Neural progenitor cell (in vitro differentiated cells): ENCODE measurements at places on chromosomes 6 and 20. TPM values are rescaled to one million over a fixed set of nuclear protein-coding genes. Genes with fewer than 3 reads are reported as not detected.

DNA sequence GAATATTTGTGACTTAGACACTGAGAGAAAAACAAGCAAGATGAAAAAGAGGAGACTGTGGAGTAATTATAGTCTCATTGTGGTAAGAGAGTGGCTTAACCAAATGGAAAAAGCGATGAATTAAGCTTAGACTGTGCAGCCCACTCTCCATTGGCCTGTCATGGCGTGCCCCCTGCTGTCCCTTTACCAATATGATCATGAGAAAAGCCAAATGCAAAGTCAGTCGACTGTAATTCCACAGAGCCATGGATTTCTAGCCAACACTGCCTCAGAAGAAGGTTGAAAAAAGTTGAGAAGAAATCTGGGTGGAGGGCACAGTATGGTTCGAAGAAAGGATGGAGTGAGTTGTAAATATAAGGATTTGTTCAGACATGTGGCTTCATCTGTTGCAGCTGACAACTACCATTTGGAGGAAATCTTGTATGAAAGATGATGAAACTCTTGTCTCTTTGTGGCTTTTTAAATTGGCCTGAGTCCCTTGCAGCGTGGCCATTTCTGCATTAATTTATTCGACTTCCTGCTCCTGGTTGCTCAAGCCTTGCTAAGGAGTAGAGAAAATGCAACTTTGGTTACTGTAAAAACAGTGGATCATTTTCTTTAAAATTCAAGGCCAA is 251.4 kb downstream of the DOK5 start:
- no peak for DNase-seq

The TFEB gene
- 0.13 and 0.46 TPM in 2 replicates for total RNA-seq

- no peak for DNase-seq
Measured at GRCh38 chr6:1735239-1735803, 125.6 kb downstream of the FOXC1 start.

DNA sequence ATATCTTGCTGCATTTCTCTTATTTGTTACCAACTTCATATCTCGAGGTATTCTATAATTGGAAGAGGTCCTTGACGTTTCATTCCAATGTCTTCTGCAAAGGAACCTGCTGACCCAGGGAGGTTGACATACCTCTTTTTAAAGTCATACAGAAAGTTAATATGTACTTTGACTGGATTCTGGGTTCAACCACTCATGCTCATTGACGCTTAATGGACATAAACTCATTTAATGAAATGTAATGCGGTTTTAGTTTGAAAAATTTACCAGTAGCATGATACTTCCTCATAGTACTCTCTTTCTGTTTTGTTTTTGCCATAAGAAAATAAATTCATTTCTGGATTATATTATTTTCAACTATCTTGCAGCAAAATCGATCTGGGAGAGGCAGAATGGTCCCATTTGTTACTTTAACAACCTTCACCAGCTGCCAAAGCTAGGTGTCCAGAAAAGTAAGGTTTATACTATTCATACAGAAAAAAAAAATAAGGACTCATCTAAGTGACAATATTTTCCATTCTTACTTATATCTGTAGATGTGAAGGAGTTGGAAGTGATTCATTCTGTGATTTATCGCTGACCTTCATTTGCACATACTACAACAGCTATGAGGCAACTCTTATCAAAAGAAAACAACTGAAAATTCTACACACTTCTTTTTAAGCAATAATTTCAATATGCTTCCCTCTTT is 101.6 kb downstream of the ATXN1 start:
- no peak for DNase-seq

The RAET1L gene
- total RNA-seq, result not detected in 2 replicates

DNA sequence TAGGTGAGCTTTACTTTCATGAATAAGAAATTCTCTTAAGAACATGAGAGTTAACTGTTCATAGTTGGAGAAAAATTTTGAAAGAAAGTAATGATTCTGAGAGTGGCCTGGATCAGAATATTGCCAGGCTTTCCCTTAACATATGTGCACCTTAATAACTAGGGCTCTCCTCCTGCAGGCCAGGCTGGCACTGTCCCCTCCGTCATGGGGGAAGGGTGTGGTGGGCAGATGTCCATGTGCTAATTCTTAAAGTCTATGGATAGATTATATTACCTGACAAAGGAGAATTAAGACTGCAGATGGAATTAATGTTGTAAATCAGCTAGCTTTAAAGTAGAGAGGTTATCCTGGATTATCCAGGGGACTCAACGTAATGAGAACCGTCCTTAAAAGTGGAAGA is 10.9 kb upstream of the KLHL32 start:
- DNase-seq, result no peak

DNA sequence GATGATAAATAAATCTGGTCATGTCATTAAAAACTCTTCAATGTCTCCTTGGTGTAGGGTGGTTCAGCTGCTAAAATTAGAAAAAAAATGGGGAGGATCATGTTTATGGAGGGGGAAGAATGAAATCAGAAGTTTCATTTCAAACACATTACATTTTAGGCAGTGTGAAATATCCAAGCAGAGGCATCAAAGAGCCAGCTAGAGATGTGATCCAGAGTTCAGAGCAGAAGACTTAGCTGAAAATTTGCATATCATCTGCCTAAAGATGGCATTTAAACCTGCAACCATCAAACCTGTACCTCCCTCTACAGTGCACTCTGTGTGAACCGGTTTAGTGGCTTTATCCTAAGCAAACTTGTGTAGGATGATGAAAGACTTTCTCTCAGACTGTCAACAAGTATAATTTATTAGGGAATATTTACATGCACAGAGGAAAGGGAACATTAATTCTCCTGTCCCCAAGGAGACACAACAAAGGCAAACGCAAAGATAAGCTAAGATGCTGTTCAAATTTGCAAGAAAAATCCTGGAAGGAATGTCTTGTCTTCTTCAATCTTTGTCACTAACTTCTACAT is 84.8 kb upstream of the PLEKHG1 start:
- no peak for DNase-seq

DNA sequence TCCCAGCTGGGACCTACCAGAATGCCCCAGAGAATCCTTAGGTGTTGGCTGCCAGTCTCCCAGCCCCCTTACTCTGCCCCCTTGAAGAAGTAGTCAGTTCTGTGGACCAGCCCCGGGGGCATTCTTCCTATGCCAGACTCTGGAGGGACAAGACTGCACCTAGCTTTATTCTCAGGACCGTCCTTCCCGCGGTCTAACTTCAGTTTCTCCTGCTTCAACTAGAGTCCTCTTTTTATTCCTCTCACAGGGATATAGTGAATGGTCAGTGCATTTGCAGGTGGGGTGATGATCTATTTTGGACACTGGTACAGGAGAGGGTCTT is 35.9 kb upstream of the MDFI start:
- DNase-seq, result no peak

The PROKR2 gene
- not detected in 2 replicates for total RNA-seq

The MROH8 gene
- total RNA-seq, result 2.2 and 3.5 TPM in 2 replicates

DNA sequence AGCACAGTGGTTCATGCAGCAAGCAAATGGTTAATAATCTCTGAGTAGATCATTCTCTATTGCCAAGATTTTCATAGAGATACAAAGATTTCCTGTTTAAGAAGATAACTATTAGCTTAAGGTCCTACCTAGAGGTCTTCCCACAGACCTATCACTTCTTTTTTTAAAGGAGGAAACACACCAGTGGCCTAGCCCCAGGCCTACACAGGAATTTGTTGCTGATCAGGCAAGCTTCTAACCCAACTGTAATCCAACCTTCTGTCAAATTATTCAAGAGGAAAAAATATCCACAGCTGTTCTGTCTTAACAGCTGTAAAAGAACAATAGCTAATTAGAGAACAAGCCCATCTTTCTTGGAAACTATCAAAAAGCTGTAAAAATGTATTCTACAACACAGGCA is 332.8 kb downstream of the BTBD9 start:
- no peak for DNase-seq

The FAM209B gene
- total RNA-seq, result not detected in 2 replicates

DNA sequence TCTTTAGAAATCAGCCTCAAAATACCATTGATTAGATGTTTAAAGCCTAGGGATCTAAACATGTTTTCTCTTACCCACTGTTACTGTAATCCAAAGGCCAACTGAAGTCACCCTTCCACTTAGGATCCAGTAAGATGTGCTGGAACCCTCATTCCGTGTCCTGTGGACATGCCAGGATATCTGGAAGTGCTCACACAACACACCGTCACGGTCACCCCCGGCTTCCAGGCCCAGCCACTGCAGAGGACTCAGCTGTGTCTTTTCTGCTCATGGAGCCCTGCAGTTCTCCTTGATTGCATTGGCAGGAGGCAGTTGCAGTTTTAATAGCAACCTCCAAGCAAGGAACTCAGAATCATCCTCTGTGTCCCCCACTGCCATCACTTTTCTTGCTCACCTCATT is 93.3 kb downstream of the CAP2 start:
- no peak for DNase-seq

The MYLK4 gene
- 0.25 TPM in 1 of 2 replicates, not detected in the other for total RNA-seq

GRCh38 chr6:168196881-168197635 is 118.0 kb upstream of the FRMD1 start:
- no peak for DNase-seq

The RUNX2 gene
- total RNA-seq, result 0.09 and 0.19 TPM in 2 replicates

DNA sequence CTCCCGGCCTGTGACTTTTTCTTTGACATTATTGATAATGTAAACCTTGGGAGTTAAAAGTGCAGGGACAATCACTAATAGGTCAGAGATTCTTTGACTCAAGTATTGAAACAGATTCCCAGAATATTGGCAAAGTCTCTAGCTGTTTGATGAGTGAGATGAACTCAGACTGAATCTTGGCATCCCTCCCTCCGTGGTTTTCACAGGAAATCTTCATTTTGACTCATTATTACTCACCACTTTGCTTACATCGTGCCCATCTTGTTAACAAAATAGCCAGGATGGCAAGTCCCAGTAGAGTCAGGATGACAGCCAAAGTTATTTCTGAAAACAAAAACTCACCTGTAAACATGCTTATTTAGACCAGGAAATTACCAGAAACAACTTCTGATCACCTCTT is 2.0 kb downstream of the TSBP1 start:
- no peak for DNase-seq

DNA sequence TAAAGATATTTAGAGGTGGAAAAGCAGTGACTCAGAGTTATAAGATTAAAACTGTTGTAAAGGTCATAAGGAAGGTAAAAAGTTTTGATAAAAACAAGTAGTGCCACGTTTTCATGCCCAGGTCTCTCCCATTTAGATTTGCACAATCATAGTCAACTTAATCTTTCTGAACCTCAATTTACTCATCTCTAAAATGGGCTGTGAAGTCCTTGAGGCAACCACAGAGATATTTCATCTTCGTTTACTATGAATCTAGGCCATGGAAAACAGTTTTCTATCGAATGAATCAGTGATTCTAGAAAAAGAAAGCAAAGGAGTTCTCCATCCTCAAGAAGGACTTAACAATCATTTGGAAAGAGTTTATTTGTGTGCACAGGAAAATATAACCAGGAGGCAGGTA is 190.2 kb downstream of the EDN1 start:
- DNase-seq, result no peak

DNA sequence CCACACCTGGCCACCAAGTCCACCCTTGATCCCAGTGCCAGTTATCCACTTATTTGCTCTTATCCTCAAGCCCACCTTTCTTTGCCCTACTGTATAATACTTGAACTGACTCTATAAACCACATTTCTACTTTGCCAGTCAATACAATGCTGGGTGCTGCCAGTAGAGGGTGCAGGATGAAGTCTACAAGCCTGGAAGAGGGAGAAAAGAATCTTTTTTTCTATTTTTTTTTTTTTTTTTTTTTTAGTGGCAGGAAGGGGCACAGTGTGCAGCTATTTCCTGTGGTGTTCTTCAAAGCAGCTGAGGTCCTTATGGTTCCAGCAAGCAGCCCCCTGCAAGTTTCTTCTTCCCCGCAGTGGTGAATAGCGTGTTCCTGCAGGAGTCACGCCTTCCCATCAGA is 22.2 kb upstream of the GABRR1 start:
- no peak for DNase-seq

The GJA10 gene
- total RNA-seq, result 0.37 TPM in 1 of 2 replicates, not detected in the other

The SIRPA gene
- 5.1 and 7.8 TPM in 2 replicates for total RNA-seq

- no peak for DNase-seq
Measured at GRCh38 chr6:169451065-169451838, 197.6 kb upstream of the THBS2 start.

DNA sequence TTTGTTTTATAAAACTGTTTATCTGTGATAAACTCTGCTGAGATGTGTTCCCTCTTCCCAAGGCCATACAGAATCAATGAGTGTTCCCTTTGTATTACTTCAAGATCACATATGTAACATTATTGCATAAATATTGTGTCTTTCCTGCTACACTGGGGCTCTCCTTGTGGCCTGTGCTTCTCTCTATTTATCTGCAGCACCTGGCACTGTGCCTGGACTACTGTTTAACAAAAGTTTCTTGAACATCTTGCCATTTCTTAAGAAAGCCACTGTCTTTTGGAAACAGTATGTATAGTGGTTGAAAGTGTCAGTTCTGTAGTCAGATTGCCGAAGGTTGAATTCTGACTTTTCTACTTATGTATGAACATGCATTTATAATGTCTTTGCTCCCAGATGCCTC is 169.0 kb upstream of the SCGN start:
- DNase-seq, result no peak

The TSPO2 gene
- not detected in 2 replicates for total RNA-seq

- DNase-seq, result no peak
Measured at GRCh38 chr6:77450924-77451323, 12.4 kb downstream of the HTR1B start.
